Stimulated activated CD8-positive, alpha-beta memory T cell treated with anti-CD3 and anti-CD28 coated beads, Interleukin-7, amount 100 ng/mL, for 1 hour (primary cell): ENCODE measurements at places on chromosomes 3 and 15.

- DNase-seq: no peak
These were observed 48.1 kb downstream of the APBA2 start for GRCh38 chr15:28933710-28934445.

GRCh38 chr3:14236902-14237301 is 58.3 kb downstream of the LSM3 start:
- DNase-seq: no peak

DNA sequence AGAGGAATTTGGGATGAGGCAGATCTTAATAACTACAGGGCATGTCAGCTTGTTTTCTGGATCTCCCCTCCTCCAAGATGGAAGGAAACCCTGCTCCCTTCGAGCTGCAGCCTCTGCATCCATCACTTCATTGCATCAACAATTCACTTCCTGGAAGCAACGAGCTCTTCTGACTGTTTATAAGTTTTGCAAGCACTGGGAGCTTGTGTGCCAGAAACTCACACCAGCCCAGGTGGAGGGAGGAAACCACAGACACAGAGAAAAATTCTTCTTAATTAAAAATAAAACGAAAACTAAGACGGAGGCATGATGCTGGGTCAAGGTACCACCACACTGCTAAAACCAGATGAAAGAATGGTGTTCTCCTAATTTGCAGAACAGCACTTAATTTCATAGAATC is 10.6 kb downstream of the LRIG1 start:
- no peak for DNase-seq

DNA sequence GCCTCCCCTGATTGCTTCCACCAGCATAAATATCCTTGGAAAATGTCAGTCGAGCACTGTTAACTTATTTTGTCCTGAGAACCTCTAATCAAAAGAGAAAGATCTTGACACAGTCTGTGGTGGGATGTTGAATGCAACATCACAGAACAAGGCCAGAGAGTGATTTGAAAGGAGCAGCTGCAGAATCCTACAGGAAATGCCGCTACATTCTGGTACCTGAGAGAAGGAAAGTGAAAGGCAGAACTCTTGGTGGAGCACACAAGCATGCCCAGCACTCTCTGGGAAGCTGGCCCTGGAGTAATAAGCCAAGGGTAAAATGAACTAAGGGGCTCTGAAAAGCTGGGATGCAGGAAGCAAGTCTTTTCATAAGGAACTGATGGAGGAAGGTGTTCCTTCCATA is 75.8 kb downstream of the CBLB start:
- DNase-seq: no peak

GRCh38 chr3:161339517-161340500 is 31.5 kb downstream of the SPTSSB start:
- DNase-seq: no peak

GRCh38 chr15:91784973-91785709 is 68.4 kb upstream of the SLCO3A1 start:
- no peak for DNase-seq

DNA sequence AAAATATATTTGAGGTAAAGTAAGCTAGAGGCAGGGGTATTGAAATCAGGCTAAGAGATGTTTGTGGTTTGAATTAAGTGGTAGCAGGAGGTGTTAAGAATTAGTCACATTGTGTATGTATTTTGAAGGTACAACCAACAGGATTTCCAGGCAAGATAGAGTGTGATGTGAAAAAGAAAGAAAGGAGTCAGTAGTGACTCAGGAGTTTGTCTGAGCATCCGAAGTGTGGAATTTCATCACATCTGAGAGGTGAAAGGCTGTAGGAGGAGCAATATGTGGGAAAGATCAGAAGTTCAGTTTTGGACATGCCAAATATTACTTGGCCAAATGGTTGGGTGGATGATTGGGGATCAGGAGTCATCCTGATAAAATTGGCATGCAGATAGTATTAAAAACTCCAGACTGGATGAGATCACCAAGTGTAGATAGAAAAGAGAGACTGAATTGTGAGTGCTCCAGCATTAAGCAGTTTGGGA is 32.1 kb upstream of the EBLN2 start:
- no peak for DNase-seq

DNA sequence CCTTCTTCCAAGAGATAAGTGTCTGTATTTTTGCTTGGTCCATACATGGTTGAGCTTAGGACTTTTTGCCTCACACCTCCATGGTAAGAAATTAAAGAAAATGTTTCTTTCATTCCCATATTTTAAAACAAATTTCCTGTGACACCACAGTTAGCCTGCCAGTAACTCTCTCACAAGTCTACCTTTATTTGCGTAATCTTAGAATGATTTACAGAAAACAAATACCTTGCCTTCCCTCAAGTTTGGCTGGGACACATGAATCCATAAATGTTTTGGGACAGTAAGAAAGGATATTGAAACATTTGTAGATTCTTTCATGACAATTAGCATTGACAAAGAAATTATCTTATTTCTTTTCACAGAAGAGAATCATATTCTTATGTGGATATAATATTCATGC is 3.8 kb upstream of the ARL14 start:
- no peak for DNase-seq

GRCh38 chr3:59677747-59678702 is 628.2 kb upstream of the CFAP20DC start:
- DNase-seq: no peak

- DNase-seq: no peak
These were observed 57.2 kb downstream of the GLDN start for GRCh38 chr15:51398626-51399025.

- no peak for DNase-seq
These were observed 477.4 kb upstream of the WNT5A start for GRCh38 chr3:55964491-55964985.

DNA sequence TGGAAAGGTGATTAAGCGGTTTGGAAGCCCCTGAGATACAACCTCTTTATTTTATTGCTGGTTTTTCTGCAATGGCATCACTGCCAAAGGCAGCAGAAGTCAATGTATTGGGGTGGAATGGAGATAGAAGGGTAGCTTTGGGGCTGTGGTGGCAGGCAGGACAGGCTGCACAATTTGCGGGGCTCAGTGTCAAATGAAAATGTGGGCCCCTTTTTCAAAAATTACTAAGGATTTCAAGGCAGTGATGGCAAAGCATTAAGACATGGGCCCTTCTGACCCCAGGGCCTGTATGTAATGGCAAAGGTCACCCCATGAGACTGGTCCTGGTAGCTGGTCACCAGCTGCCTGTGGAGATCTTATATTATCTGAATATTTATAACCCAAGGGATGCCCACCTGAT is 29.3 kb upstream of the GALNT15 start:
- DNase-seq: no peak

DNA sequence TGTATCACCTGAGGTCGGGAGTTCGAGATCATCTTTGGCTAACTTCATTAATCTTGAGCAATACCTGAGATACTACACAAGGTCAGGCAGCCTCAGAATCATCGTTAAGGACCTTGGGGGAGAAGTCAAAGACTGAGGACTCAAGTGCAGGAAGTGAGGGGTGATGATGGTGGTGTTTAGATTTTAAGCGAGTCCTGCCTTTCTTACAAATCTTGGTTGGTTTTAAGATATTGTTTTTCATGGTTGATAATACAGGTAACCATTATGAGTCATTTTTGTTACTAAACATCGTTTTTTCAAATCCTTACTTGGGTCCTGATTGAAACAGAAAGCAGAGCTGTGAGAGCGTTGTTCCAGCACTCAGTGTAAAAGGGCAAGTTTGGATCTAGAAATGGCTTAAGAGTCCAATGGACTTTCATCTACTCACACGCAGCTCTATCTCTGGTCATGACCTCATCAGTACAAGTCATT is 4.1 kb downstream of the RASGRP1 start:
- no peak for DNase-seq

DNA sequence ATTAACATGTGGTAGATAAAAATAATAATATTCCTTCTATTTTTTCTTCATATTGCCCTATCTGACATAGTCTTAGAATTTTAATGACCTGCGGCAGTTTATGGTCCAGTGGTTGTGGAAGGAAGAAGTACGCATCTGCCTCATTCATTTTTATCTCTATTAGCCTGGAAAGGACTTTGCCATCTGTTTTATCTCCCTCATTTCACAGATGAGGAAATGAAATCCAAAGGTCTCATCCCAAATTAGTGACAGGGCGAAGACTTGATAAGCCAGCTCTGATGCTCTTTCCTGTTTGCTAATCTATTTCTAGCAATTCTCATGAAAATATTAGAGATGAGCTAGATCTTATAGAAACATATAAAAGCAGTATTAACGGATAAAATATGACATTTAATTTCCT is 113.3 kb downstream of the KLHL25 start:
- no peak for DNase-seq

DNA sequence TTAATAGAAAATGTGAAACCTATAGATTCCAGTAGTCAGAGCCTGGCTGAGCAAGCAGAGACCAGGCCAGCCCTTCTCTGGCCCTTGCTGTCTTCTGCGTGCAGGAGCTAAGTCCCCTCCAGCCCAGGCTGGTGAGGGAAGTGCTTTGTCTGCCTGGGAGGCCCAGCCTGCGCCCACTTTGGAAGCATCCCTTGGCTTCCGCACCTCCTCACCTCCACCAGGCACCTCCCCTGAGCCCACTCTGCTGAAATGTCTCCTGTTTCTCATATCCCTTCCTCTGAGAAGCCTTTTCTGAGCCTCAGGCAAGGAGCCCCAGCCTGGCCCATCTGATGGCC is 45.3 kb downstream of the ALDH1L1 start:
- no peak for DNase-seq

DNA sequence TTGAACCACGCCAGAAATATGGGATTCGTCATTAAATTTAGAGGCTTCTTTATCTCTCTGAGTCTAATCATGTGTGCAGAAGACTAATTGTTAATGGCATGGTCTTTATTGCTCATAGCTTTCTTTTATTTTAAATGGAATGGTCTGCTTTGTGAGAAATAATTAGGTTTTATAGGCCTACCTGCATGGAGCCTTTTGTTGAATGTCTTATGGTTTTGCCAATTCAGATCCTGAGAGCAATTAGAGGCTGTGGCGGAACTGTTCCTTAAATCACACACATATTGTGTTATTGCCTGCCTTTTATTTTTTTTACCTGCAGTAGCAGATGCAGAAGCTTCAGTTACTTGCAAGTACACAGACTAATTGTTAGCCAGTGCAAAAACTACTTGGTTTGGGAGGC is 306.2 kb downstream of the NLGN1 start:
- DNase-seq: no peak

- no peak for DNase-seq
These were observed 3.1 kb downstream of the ACAA1 start for GRCh38 chr3:38133557-38134405.

DNA sequence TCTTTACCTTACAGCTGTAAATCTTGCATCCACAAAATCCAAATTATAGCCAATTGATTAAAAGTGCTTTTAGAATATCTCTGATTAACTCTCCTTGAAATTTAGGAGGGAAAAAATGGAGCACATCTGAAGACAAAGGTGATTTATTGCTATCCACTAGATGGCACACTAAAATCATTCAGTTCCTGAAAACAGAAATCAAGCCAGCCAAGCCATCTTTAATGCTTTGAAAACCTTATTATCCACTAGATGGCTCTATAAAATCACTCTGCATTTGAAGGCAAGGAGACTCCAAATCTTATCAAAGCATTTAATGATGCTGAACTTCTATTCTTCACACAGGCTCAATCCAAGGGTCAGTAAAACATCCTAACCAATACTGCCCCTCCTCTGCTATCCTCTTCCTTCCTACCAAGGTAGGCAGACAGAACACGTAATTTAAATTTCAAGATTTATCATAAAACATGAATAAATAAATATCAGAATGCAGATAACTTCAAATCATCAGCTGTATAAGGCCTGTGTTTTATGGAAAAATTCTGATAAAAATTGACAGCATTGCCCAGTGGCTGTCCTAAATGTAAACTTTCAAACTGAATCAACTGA is 48.4 kb downstream of the GOLIM4 start:
- no peak for DNase-seq

DNA sequence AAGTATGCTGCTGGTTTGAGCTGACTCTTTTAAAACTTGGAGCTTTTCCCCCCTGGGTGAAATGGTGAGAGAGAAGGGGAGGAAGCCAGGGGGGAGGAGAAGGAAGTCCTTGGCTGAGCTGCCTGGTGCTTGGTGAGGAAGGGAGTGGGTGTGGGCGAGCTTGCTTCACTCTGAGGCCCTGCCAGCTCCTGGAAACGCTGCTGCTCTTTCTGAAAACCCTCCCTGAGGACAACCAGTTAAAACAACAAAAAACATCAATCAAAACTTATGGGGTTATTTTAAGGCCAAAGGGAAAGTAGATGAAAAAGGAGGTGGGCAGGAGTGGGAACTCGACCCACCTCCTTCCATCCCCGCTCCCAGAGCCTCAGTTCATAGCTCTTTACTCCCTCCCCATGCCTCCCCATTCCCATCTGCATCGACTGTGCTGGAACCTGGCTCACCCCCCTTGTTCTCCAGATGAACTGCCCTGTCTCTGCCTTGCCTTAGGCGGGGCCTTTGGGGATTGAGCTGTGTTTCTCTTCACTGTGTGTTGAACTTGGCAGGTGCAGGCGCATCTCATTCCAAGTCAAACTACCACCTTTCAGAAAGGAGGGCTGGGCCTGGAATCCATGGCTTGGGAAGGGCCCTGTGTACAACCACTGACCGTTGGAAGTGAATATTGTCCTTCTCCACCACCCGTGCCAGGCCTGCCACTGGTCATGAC is 166.1 kb downstream of the ZNF621 start:
- no peak for DNase-seq

DNA sequence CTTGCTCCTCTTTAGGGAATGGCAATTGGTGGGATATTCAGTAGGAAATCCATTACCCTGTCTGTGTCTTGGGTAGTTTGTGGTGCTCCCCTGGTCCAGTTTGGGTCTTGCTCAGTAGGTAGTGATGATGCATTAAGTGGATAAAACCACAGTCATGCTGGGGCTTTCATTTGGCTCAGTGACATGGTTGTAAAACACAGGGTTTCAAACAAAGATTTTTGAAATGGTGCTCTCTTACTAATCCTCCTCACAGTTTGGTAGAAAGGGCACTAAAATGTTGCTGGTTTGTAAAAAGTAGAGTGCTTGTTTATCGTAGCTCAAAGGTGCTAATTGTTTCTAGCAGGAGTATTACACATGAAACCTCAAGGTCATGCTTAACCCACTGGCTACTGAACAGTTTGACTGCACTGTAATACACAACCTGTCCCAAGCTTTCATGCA is 22.9 kb downstream of the BBX start:
- no peak for DNase-seq

DNA sequence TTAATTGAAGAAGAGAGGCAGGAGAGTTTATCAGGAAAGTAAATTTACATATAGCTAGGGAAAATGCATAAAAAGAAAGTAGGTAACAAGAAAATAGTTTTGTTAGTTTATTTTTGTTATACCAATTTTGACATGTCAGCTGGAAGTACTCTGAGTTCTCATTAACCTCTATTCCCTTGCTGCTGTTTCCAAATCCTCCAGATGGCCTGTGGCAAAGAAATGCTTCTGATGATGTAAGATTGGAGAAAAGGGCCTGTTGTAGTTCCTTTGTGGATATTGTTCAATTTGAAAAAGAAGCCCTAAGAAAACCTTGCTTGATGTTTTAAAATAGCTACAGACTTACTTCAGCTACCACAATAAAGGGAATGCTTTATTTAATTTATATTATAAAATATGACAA is 192.9 kb upstream of the SLITRK3 start:
- no peak for DNase-seq

DNA sequence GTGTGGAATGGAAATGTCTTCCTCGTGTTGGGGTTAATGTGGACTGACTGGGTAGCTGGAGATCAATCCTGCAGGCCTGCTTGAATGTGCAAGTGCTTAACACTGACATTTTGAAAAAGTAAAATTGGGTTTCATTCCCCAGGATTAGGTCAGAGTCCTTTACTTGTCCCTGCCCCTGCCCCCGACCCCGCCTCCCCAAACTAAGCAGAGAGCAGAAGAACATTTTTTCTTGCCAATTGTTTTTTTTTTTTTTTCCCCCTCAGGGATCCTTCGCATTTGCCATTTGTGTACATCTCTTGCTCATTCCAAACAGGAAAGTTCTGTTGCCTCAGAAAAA is 147.0 kb upstream of the NR2F2 start:
- no peak for DNase-seq
